Astrocyte (in vitro differentiated cells and primary cell): ENCODE measurements at places on chromosomes 4 and X.

- peaks cover 51% of the 10 kb centered on the region for H3K4me1 ChIP-seq
- no peaks in the 10 kb centered on the region for H3K27me3 ChIP-seq
- peak; percentile 99 for DNase-seq
- H3K36me3 ChIP-seq, result peaks cover 35% of the 10 kb centered on the region
These were observed 95.1 kb downstream of the AFAP1 start for GRCh38 chr4:7844594-7844991.

GRCh38 chrX:11953615-11954014 is 184.7 kb upstream of the FRMPD4 start:
- no peaks in the 10 kb centered on the region for H3K27me3 ChIP-seq
- peaks cover 25% of the 10 kb centered on the region for H3K4me1 ChIP-seq
- H3K36me3 ChIP-seq, result no peaks in the 10 kb centered on the region

DNA sequence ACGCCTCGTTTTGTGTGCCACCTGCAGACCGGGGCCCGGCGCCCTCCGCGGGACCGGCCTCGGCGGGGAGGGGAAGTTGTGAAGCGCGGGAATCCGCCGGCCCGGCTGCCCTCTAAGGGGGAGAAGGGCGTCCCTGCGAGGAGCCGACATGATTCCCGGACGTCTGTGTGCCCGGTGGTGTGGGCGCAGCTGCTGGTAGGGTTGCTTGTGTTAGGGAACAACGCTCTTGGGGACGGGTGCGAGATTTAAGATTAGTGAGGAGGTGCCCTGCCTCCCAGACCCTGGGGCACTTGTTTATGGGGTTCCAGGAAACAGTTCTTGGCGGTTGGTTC is 627 bp downstream of the CDKN2AIP start:
- peak overlapping the region; percentile 85 for H3K4me3 ChIP-seq
- H3K27me3 ChIP-seq, result no peaks in the 10 kb centered on the region
- H3K27ac ChIP-seq, result peak overlapping the region; percentile 96
- peaks cover 18% of the 10 kb centered on the region for H3K36me3 ChIP-seq

DNA sequence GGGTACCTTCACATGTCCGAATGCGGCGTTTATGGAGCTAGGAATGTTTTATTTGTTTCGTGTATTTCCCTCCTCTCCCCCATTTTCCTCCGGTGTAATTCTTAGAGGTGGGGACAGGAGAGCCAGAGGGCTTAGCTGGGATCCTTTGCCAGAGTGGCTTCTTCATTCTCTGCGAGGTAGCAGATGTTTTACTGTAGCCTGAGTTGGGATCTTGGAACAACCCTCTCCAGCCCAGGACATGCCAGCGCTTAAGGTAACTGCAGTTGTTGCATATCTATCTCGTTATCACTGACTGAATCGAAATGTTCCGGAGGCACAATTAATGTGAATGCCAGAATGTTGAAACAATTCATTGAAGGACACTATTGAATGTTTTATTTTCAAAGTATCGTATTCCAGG is 59.0 kb upstream of the DYNLT3 start:
- H3K27me3 ChIP-seq, result no peaks in the 10 kb centered on the region
- H3K4me1 ChIP-seq, result peaks cover 10% of the 10 kb centered on the region
- no peaks in the 10 kb centered on the region for H3K36me3 ChIP-seq
- H3K27ac ChIP-seq, result peak overlapping the region; percentile 56
- H3K4me3 ChIP-seq, result peak overlapping the region; percentile 66

DNA sequence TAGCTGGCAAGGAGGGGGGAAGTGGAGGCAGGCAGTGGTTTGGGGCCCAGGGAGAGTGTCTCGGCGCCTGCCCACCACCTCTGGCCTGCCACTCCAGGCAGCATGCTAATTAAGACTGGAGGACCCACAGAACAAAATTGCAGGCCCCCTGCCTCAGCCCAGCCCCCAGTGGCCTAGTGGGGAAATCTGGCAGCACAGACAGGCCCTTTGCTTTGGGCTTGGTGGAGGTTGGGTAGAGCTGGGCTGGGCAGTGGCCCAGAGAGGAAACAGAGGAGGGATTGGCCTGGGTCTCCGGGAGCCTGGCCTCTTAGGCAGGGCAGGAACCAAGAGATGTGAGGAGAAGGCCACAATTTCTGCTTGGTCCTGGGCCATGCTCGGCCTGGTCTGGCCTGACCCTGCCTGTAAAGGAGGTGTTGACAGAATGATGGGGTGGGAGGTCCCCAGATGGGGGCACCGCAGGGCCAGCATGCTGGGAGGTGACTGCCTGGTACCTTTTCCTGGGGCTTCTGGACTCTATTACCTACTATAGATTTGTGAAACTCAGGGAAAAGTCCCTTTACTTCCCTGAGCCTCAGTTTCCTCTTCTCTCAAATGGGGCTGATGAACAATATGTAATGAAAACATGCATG is 92.4 kb upstream of the PJA1 start:
- no peak for DNase-seq
- no peak overlapping the region for H3K27ac ChIP-seq
- no peaks in the 10 kb centered on the region for H3K27me3 ChIP-seq
- no peaks in the 10 kb centered on the region for H3K4me1 ChIP-seq
- no peak overlapping the region for H3K4me3 ChIP-seq

- no peak overlapping the region for H3K27ac ChIP-seq
- H3K4me1 ChIP-seq, result peaks cover 8% of the 10 kb centered on the region
- H3K27me3 ChIP-seq, result no peaks in the 10 kb centered on the region
- DNase-seq, result no peak
- no peak overlapping the region for H3K4me3 ChIP-seq
These were observed 184.1 kb downstream of the CBR4 start for GRCh38 chr4:168825975-168826374.
